ENCODE measurements at places on chromosomes 1 and 21.

- DNase-seq, result no peak
Observed at GRCh38 chr1:30847358-30847972, 61.1 kb downstream of the SDC3 start.

- DNase-seq, result no peak
Observed at GRCh38 chr1:61425040-61425439, 299.9 kb downstream of the TM2D1 start.

- no peak for DNase-seq
Observed at GRCh38 chr1:213582976-213583567, 404.7 kb upstream of the PROX1 start.

DNA sequence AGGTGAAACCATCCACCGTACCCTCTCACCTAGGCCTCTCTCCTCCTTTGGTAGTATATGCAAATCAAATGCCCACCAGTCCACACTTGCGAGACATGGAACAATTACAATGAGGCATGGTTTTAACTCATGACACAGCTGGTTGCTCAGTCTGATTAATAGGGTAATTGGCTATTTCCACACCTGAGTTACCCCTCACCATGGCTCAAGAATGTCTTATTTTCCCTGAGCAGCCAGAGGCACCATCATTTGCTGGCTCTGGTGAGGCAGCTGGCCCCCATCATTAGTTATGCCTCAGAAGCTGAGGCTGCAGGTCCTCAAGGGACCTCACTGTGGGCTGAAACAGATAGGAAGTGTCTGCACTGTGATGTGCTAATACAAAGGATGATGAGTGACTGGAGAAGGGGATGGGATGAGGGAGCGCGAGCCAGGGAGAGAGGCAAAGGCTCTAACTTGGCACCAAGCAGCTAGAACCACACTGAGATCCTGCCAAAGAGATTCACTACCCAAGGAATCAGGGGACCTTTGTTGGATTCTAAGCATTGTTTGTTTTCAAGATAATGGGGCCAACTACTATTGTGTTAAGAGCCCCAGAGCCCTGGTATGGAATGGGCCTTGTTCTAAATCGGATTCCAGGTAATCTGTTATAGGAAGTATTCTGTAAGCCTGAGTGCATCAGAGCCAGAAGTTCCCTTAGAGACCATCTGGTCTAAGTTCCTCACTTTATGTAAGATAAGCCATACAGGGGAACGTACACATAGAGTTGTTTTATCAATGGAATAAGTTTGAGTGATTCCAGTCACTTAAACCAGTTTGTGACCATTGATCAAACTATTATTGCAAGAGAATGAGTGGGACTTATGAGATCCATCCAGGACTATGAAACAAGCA is 80.0 kb upstream of the CNTN2 start:
- no peak for DNase-seq

- no peak for DNase-seq
Observed at GRCh38 chr1:96927125-96927524, 205.5 kb downstream of the PTBP2 start.

- no peak for DNase-seq
Observed at GRCh38 chr1:174158767-174159251, 511 bp upstream of the RABGAP1L start.

DNA sequence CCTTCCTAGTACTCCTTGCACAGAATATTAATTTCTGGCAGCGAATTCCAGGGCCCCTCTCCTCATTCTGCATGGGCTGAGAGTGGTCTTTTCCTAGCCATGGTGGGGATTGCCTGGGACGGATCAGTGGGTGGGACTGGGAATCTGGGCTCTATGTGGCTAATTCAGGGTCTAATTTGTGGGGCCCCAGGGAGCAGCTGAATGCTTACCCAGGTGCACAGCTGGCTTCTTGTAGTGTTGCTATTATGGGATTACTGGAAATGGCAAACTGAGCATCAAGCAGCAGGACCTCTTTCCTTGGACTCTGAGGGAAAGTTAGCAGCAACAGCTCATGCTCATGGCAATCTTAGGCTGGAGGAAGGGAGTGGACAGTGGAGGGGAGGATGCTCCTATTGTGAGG is 187.1 kb upstream of the CACNA1E start:
- no peak for DNase-seq

- no peak for DNase-seq
Observed at GRCh38 chr1:180170546-180171151, 16.0 kb downstream of the QSOX1 start.

DNA sequence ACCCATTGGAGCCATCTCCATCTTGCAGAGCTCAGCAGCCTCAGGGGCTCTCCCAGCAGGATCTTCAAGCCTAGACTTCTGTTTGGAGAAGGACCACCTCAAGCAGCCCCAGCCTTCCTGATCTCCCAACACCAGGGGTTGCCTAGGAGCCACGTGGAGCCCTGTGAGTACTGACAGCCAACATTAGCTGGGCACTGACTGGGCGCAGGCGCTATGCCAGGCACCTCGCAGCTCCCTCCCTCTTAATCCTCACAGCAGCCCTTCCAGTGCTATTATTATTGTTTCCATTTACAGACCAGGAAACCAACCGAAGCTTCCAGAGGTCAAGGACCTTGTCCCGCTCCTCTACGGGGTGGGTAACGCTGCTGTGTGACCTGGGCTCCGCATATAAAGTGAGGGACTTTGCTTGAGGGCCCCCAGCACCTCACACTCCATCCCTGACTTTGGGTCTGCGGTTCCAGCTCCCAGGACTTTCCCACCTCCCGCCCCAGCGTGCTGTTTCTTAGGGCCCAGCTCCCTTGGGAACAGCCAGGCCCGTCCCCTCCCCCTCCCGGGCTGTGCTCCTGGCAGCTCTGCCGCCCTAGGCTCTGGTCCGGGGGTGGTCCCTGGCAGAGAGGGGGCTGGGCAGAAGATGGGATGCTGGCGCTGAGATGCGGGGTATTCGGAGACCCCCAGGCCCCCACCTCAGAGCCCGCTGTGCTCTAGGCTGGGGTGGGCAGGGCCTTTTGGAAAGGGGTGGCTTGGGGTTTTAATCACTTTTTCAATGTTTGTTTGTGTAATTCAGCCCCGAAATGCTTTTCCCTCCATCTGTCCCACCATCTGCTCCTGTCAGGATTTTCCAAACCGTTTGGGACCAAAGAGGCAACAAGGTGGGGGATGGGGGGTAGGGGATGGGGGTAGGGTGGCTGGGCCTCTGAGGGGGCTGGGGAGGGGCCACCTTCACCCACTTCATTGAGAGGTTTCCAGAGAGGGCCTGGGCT is 4.1 kb upstream of the HPCA start:
- DNase-seq, result no peak

DNA sequence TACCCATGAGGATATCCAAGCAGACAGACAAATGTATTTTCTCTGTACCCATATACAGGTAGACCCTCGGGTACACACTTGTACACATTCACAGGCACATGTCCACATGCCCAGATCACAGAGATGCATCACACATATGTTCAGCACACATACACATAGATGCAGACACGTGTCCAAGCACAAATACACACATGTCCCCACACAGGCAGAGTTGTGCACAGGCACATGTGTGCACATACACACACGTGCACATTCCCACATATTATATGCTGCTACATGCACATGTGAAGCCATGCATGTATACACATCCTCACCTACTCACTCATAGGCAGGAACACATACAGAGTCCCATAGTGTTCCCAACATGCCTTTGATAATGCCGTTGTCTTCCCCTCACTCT is 219.5 kb downstream of the GRIK3 start:
- no peak for DNase-seq

DNA sequence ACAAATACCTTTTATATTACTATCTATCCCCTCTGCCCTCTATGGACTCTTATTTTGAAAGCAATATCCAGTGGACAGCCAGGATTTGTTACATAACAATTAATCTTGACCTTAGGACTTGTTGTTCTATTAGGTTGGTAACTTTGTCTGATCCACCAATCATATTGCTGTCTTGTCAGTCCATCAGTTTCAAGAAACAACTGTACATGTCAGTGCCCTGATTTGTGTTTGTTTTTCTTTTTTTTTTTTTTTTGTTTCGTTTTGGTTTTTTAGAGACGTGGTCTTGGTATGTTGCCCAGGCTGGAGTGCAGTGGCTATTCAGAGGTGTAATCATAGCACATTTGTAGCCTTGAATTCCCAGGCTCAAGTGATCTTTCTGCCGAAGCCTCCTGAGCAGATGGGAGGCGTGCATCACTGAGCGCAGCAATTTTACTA is 1.5 kb upstream of the SCP2 start:
- DNase-seq, result no peak

DNA sequence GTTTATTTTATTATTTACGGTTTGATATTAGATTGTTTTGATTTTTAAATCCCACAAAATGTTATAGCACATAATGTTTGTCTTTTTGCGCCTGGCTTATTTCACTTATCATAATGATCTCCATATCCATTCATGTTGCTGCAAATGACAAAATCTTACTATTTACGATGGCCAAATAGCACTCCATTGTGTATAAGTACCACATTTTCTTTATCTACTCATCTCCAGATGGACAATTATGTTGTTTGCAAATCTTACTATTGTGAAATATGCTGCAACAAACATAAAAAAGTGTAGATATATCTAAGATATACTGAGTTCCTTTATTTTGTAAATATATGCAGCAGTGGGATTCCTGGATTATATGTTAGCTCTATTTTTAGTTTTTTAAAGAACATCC is 1568.3 kb downstream of the AMY1C start:
- no peak for DNase-seq

- DNase-seq, result no peak
Observed at GRCh38 chr1:30856260-30856790, 52.2 kb downstream of the SDC3 start.

GRCh38 chr1:216599851-216600250 is 123.4 kb downstream of the ESRRG start:
- DNase-seq, result no peak
